NCI-H1417 (cell line): ENCODE measurements at places on chromosomes 2 and 18.
A peak's percentile ranks its signal among the peaks of the same experiment; 100 is the strongest.

- no peak for DNase-seq
These were observed 117.1 kb upstream of the PDE1A start for GRCh38 chr2:182543741-182544525.

- no peak for DNase-seq
These were observed 27.4 kb upstream of the MBOAT2 start for GRCh38 chr2:9030841-9031240.

DNA sequence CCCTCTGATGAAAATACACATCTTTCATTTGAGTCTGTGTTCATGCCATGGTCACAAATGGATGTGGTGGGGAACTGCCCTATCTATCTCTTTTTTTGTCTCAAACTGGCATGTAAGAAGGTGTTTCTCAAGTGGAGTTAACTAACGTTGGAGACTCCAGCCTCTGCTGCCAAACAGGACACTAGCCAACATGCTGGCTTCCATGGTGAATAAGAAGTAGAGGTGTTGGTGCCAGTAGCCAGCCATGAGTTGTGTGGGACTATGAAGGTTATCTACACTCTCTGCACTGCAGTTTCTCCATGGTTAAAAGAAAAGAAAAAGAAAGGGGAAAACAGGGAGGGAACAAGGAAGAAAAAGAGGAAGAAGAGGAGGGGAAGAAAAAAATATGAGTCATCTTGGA lies 149.0 kb upstream of the TMEM200C start:
- DNase-seq, result no peak

GRCh38 chr2:191114403-191114886 lies 36.3 kb downstream of the STAT4 start:
- DNase-seq, result no peak

DNA sequence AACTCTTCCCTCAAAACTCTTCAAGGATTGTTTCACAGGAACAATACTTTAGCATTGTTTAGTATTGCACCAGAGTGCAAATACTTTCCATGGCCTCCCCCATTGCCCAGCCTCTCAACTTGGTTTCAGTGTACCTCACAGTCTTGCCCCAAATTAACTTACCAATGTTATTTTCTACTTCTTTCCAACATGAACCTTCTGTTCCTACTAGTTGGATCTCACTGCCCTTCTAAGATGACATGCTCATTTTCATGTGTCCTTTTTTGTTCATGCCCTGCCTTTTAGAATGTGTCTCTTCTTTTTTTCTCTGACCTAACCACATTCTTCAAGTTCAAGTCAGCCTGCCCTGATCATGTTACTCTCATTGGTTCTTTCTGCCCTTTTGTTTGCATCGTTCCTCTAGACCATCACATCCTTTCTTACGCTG lies 4.1 kb downstream of the SPATS2L start:
- DNase-seq, result no peak

DNA sequence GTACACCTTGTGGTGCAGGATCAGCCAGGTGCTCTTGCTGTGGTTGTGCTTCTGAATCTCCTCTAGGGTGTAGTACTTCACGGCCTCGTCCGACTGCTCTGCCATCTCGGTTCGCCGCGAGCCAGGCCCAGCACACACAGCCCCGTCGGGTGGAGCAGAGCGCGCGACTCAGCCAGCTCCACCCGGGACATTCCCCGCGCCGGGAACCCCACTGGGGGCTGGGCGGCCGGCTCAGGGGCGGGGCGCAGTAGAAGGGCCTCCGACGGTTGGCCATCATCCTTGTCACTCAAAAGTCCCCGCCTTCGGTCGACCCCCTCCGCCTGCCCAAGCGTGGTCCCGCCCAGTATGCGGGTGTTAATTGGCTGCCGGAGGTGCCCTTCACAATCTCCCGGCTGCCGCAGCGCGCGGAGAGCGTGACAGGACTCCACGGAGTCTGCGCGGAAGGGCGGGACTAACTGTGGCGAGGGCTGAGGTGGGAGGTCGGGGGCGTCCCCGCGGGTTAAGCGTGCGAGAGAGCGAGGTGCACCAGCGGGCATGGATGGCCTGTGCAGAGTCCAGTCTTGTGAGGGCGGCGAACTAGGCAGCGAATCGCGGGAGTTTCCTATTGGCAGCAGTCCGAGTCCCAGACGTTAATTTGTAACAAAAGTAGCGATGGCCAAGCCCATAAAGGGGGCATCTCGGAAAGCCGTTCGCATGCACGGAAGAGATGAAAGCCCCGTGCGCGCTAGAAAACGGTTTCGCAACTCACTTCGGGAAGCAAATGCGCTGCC lies at the start of gene CYB5A:
Gene CYB5A (minus strand): TSS at position 193 of the 770 bp plus-strand sequence. CDS start 88 bp downstream, at position 105.
- DNase-seq, result peak; percentile 98

- DNase-seq, result no peak
These were observed 4.9 kb downstream of the SMAD7 start for GRCh38 chr18:48945953-48946217.

GRCh38 chr2:150686391-150686790 lies 198.9 kb upstream of the RND3 start:
- no peak for DNase-seq

DNA sequence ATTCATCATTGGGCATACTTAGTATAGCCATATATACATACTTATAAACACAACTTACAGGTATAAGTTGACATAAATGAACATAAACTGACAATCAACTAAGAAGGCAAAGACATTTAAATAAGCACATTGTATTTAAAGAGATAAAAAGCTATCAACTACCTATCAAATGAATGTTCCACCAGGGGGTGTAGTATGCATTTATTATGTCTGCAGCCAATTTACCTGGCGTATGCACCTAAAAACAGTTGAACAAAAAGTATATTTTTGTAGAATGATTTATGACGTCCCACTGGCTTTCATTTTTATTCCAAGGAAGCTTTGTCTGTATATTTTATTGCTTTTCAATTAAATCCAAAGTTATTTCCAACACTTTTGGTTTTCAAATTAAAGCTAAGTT lies 323.5 kb downstream of the AFF3 start:
- peak; percentile 4 for DNase-seq

GRCh38 chr2:103445347-103445746 lies 683.5 kb downstream of the TMEM182 start:
- DNase-seq, result no peak

DNA sequence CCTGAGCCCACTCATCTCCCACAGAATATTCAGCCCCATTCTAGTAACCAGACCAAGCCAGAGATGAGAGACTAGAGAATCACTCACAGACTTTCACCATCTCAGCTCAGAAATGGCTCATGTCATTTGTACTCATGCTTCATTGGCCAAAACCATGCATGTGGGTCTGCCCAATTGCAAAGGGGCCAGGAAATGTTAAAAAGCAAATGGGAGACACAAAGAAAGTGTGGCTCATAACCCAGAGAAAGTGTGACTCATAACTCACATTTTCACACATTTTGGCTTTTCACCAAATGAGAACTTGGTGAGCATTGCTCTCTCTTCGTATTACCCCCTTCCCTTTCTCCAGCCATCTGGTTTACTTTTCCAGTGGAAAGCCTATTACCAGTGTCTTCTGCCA lies 66.2 kb downstream of the MDH1 start:
- no peak for DNase-seq

GRCh38 chr18:36638224-36638623 lies 190.6 kb downstream of the TPGS2 start:
- no peak for DNase-seq

GRCh38 chr2:110897966-110898365 lies 165.6 kb downstream of the ACOXL start:
- DNase-seq, result no peak

DNA sequence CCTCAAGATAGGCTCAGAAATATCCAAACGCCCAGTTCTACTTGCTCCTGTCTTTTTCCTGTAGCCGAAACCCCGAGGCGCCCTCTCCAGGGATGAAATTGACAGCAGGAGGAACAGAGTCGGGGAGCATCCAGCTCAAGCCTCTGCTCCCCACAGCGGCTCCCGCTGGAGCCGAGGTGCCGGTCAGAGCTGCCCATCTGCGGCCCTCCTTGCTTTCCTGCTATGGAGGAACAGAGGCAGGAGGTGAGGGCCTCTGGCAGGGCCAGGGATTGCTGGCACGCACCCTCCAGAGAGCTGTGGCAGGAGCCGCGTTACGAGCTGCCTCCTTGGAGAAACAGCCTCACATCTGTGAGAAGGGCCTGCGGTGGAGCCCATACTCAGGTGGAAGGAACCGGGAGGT lies 172.1 kb downstream of the RNF144A start:
- DNase-seq, result no peak

- DNase-seq, result no peak
These were observed 391.1 kb downstream of the NCKAP5 start for GRCh38 chr2:133177196-133177595.

DNA sequence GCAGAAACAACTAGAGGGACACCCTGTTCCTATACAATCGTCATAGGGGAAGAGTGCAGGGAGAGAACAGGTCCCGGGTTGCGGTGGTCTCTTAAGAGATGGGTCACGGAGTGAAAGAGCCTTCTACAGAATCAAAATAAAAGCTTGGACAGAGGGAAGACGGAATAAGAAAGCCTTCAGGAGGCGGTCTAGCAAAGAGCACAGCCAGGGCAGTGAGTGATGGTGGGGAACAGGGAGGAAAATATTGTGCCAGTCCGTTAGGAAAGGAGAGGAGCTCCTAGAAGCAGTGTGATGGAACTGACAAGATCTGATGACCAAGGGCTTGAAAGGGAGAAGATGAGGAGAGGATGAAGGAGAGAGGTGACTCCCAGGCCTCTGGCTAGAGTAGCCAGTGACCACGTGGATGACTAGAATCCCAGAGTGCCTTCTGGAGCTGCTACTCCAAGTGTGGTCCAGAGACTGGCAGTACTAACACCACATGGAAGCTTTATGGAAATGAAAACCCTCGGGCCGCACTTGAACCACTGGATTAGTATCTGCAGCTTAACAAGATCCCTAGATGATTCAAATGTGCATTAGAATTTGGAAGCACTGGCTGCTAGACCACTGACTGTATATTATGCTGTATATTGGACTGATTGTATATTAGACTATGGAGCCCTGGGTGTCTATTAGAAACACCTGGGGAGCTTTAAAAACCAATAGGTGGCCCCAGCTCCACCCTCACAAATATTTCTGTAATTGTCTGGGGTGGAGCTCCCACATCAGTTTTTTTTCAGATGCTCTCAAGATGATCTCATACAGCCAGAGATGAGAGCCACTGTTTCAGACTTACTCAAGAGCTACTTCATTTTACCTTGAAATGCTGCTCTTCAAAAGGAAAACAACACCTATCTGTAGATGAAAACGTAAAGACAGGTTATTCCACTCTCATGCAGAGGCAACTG lies 1.1 kb upstream of the EVA1A start:
- no peak for DNase-seq

DNA sequence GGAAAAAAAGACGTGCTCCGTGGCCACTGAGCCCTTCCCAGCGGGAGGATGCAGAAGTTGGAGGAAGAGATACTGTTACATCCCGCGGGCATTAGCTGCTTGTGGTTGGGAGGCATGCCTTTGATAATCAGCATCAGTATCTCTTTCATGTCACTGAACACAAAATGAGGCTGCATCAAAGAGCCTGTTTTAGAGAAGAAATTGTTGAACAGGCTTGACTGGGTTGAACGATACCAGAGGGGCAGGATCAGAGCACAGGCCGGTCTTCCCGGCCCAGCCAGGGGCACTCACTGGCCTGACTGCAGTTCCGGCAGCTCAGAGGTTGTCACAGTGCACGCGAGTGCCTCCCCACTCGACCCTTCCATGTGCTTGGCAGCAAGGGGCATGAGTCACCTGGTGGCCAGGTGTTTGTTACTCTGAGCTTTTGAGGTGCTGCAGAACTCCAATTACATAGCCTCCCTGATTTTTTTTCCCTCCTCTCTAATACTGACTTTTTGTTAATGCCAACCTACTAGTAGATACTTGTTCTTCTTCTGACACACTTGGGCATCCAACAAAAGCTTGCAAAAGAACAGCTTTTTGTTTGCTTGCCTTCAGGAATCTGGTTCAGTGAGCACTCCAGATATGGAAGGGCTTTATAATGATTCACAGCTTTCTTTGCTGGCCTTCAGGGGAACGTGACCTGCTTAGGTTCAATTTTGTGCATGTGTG lies 121.6 kb downstream of the VAPA start:
- peak; percentile 17 for DNase-seq

DNA sequence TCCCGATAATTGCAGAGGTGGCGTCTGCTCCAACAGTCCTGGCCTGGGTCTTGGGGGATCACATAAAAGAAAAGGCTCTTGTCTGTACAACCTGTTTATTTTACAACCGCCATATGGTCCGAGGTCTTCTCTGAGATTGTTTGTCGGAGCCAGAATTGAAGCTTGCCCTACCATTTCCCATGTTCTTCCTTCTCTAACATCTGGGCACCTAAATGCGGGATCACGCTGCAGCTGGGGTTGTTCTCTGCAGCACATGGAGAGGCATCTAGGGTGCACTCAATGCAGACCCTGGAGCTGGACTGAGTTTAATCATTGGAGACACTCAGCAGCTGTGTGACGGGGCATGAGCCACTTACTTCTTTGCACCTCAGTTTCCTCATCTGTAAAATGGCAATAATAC lies 107.7 kb downstream of the ACKR3 start:
- DNase-seq, result no peak

- DNase-seq, result no peak
These were observed 224.2 kb downstream of the NUP35 start for GRCh38 chr2:183348492-183348891.

GRCh38 chr2:218873359-218874194 lies 7.1 kb upstream of the WNT10A start:
- no peak for DNase-seq

- DNase-seq, result no peak
These were observed 123.5 kb upstream of the ZFP36L2 start for GRCh38 chr2:43349904-43350303.

DNA sequence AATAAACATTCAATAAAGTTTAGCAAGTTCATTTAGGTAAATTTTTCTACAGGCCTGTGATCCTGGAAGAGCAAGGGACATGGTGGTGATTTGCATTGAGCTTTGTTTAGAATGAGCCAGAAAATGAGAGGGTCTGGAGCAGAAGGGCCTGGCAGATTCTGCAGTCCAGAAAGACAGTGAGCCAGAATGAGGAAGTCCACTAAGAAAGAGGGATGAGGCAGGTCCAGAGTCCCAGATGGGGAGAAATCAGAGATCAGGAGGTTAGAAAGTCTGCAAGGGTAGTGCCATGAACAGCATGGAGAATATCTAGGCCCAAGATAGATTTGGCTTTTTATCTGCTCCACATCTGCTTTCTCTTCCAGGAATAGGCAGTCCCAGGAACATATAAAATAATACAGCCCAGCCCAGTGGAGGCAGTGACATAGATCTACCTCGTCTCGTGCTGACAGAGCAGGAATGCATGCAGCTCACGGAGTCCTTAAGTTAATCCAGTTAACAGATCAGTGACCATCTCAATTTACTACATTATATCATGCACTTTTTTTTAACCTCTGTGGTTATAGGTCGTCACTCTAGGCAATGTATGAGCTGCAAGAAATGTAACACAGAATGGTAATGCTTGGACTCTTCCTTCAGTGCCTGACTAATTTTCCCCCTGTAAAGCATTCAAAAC lies 429.0 kb downstream of the SUCLG1 start:
- no peak for DNase-seq

GRCh38 chr18:8668381-8668780 lies 37.0 kb upstream of the MTCL1 start:
- no peak for DNase-seq

- DNase-seq, result no peak
These were observed 309.3 kb upstream of the MEX3C start for GRCh38 chr18:51506811-51507210.
